ENCODE measurements at places on chromosomes 4 and X.

DNA sequence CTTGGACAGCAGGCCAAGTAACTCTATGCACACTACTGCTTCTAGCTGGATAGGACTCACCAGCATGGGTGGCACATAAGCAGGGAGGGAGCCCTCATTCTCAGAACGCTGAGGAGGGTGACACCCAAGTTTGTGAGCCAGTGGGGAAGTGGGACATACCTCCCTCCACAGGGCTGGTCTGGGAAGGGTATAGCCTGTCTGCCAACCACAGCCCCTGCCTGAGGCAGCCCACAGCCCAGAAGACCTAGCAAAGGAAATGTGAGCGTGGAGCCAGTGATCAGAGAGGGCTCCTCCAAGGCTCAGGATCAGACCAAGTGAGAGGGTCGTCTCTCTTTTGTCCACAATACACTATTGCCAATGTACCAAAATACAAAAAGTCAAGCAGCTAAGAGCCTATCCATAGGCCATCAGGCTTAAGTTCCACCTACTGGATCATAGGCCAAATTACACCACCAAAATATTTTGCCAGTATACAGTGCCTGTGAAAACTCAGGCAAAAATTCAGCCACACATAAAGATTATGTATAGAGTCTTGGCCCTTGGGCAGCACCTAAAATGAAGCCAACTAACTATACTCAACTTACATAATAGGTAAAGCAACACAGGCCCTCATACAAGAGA, 1203.1 kb downstream of the PCDH18 start:
- ATAC-seq = no peak

DNA sequence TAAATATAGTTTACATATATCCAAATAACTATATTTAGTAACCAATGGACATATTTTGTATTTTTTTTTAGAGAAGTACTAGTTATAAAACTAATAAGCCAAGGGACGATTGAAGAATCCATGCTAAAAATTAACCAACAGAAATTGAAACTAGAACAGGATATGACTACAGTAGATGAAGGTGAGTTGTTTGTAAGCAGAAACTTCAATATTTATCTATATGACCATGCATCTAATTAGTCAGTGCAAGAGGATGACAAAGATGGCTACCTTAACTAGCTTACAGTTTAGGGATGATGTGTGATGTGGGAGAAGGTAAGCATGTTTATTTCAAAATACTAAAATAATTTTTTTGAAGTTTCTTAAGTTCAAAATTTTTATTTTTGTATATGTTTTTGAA, 57.7 kb downstream of the HPGDS start:
- peak; percentile 36 for ATAC-seq

DNA sequence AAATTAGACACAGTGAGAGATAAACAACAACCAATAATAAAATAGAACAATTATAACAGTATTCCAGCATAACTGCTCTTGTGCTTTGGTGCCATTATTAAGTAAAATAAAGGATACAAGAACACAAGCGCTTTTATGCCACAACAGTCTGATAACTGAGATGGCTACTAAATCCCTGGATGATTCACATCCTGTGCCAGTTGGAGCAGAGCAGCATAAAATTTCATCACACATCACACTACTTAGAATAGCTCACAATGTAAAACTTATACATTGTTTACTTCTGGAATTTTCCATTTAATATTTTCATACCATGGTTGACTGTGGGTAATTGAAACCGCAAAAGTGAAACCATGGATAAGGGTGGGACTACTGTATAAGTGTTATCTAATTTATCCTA, 399.9 kb upstream of the CNKSR2 start:
- ATAC-seq = no peak

- ATAC-seq = no peak
Measured at GRCh38 chr4:180578175-180578574, 1665.0 kb upstream of the TENM3 start.

GRCh38 chr4:109025471-109026076, 262.7 kb upstream of the ETNPPL start:
- ATAC-seq = no peak

DNA sequence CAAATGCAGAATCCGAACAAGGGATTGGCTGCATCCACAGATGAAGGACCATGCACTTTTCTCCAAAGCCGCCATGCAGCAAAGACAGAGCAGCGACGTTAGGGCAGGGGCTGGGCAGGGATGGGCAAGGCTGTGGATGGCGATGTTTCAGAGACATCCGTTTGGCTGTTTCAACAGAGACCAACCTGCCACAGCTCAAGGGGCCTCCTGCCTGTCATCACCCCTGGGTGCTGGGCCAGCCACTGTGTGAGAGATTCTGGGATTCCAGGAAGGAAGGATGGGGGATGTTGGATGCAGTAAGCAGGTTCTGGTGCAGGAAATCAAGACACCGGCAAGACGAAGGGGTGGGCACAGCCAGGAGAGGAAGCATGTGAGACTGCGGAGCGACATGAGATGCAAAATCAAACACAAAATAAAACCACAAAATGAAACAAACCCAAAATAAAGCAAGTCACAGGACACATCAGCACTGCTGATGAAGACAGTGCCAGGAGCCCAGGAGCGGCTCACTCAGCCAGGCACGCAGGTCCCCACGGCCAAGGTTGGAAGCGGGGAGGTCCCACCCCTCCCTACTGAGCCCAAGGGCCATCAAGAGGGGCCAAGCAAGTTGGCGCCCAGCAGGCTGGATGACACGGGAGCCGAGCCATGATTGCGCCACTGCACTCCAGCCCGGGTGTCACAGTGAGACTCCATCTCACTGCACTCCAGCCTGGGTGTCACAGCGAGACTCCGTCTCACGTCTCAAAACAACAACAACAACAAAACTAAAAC, 68.1 kb downstream of the FAM53A start:
- ATAC-seq = no peak

GRCh38 chr4:40281913-40282312, 53.2 kb upstream of the CHRNA9 start:
- ATAC-seq = no peak

DNA sequence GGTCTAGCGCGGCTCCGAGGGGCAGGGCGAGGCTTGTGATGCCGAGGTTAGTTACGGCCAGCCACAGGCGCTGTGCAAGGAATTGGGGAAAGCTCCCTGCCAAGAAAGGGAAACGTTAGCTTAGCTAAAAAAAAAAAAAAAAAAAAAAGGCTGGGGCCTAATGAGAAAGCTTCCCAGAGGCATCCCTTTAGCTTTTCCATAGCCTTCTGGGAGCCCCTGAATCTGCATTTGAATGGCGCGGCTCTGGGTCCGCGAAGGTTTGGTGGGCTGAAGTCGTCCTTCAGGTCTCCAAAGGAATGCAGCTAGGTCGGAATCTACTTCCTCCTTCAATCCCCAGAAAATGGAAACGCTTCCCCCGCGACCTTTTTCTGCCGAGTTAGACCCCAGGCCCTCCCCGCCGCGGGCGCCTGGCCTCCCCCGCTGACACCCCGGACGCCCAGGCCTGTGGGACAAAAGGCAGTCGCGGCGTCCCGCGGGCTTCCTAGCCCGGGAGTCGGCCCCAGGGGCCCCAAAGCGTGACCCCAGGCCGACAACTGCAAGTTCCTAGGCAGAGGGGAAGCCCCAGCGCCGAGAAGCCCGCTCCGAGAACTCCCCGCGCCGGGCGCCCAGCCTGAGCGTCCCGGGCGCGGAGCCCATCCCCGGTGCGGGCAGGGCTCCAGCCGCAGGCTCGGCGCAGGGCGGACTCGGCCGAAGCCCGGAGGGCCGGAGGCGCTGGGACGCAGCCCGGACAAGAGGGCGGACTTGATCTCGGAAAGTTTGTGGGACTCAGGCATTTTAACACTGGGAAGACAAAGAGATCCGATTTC, 605 bp upstream of the FAT1 start:
- ATAC-seq = no peak

DNA sequence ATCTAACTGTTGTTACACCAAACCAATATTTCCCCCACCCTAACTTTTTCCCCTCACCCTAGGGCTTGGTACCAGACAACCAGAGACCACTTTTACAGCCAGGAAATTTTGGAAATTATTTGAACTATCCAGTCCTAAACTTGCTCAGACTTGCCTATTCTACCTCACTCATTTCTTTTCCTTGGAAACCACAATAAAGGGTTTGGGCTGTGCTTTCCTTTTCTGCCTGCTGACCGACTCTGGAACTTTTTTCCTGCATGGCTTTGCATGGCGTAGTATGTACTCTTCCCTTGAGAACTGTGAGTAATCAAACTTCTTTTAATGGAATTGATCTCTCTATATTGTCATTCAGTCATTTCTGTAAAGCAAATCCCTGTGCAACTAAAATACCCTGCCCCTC, 516.5 kb upstream of the FTHL17 start:
- ATAC-seq = no peak

- peak; percentile 77 for ATAC-seq
Measured at GRCh38 chr4:80125252-80126177, 52.5 kb upstream of the ANTXR2 start.

GRCh38 chr4:533318-534100, 34.5 kb downstream of the PIGG start:
- ATAC-seq = no peak

- no peak for ATAC-seq
Measured at GRCh38 chr4:4327652-4328121, 37.6 kb downstream of the ZBTB49 start.

- no peak for ATAC-seq
Measured at GRCh38 chr4:145697332-145697731, 17.4 kb downstream of the C4orf51 start.

- no peak for ATAC-seq
Measured at GRCh38 chrX:44244008-44244407, 99.5 kb downstream of the EFHC2 start.

DNA sequence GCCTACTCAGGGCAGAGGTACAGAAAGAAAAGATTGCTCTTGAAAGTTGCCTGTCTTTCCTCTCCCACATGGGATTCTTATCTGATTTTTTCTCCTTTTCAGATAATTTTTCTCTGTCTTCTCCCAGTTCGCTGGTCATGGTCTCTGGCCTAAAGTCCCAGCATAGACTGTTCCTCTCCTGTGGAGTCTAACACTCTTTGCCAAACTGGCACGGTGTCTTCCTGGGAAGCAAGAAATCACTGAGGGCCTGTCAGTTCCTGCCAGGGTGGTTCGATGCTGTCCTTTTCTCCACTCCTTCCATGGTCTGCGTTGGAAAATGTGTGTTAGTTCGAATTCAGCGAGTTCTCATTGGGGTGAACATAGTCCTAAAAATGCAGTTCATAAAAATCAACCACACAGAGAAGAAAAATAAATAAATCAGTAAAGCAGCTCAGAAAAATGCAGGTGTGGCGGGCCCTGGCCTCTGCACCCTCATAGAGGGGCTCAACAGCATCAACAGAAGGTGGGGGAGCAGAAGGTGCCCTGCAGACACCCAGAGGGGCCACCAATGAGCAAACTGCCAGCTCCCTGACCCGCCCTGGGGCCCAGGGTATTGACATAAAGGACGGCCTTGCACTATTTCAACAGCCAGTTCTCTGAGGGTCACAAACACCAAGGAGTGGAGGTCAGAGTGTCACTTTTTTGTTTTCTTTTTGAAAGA, 2.1 kb downstream of the RGN start:
- ATAC-seq = no peak

GRCh38 chr4:951186-951585, 18.9 kb downstream of the TMEM175 start:
- ATAC-seq = no peak

DNA sequence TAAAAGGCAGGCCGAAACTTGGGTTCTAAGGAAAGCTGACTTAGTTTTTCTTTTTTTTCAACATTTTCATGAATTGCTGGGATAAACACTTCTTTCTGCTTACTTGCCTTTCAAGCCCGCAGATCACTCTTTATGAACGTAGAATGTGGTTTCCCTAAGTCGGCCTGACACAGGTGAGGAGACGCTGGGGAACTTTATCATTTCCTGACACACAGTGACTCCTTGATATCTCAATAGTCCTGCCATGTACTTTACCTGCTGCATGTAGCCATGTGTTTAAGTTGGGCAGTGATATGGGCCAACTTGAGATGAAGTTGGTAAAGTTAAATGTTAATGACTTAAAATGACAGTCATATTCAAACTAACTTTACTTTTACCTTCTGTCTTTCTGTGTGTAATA, 26.6 kb upstream of the SNCA start:
- ATAC-seq = no peak

DNA sequence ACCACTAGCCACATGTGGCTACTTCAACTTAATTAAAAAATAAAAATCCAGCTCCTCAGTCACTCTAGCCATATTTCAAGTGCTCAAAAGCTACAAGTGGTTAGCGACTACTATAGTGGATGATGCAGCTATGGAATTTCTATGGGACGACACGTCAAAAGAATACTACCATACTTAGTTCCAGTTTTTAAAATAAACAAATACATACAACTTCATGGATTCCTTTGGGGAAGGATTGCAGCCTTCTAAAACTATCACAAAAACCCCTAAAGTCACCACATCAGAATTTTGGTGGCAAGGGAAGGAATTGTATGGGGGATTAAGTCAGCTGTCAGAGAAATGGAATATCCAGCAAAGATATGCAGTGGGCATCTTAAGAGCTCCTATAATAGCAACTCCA, 6.5 kb downstream of the ZNF280C start:
- no peak for ATAC-seq
